CD4-positive, alpha-beta T cell treated with Interleukin-2 at 100 ng/mL for 4 hours (primary cell): ENCODE measurements at places on chromosomes 2 and 18.

DNA sequence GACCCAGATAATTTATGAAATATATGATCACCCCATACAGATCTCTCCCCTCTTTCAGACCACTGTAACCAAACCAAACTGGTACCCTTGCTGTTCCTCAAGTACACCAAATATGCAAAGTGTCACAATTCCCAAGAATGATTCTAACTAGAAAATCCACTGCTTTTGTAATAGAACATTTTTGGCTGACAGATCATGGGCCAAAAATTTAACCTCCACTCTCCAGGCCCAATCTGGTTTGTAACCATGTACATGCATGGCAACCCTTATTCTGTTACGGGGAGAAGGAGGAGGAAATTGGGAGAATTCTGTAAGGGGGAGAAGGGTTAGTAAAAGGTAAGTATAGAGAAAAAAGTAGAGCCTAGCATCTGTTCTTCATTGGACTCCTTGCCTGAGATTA, 62.0 kb downstream of the IKZF2 start:
- no peak for DNase-seq

DNA sequence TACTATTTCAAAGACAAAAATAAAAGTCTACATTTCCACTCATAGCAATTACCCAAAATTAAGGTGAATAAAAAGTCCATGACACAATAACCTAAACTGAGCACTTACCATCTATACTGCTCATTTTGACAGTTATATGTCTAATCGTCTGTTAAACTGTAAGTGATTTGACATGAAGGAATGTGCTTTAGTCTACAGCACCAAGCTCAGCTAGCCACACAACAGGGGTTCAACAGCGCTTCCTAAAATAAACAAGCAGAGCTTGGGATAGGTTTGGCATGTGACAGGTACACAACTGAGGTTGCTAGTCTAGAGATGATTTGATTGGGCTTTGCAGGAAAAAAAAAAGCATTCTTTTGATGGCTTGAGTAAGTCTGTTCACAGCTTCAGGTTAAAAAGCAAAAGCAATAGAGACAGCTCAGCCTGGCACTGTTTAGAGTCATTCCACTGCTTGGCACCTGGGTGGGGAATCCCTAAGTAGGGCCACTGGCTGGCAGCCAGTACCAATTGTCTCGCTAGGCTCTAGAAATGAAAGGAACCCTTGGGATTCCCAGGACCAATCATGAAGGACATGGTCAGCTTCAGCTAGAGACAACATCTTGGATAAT, 78.6 kb downstream of the BARD1 start:
- DNase-seq, result no peak

GRCh38 chr18:77960791-77961410, 711.3 kb downstream of the GALR1 start:
- no peak for DNase-seq

DNA sequence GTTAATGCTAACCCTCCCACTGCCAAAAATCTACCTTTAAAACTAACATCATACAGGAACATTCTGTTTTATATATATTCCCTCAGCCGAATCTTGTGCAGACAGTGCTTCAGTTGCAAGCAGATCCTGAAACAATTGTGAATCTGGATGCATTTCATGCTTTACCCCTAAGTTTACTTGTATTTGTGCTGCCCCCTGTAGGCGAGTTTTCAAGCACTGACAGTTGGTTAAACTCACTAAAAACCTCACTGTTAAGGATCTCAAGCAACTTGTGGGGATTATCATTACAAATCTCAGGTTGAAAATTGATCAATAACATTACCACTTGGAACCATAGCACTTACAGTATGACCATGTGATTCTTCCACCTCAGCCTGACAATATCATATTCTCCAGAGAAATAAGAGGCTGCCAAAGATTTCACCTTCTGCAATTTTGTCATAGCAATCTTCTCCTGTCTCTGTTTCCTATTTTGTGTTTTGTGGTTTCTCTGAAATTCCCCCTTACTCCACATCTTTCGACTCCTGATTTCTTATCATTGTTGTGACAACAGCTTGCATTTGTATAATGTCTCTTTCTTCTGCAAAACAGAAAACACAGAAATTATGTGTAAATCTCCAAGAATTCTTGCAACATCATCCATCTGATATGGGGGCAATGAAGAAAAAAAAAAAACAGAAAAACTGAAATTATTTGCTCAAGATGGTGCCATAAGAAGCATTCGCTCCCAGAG, 354.6 kb upstream of the SETBP1 start:
- no peak for DNase-seq

- no peak for DNase-seq
Observed at GRCh38 chr2:23350041-23350791, 34.8 kb upstream of the KLHL29 start.

DNA sequence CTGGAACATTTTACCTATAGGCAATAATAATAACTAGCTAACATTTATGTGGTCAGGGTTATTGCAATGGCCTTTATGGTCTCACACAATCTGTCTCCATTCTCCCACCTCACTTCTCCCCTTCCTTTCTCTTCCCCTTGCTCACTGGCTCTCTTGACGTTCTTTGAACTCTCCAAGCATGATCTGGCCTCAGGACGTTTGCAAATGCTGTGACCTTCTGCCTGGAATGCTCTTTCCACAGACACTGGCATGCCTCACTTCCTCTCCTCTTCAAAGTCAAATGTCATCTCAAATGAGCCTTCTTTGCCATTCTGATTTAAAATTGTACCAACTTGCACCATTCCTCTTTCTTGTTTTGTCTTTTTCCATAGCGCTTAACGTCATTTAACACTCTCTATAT, 25.3 kb upstream of the GCG start:
- DNase-seq, result no peak

DNA sequence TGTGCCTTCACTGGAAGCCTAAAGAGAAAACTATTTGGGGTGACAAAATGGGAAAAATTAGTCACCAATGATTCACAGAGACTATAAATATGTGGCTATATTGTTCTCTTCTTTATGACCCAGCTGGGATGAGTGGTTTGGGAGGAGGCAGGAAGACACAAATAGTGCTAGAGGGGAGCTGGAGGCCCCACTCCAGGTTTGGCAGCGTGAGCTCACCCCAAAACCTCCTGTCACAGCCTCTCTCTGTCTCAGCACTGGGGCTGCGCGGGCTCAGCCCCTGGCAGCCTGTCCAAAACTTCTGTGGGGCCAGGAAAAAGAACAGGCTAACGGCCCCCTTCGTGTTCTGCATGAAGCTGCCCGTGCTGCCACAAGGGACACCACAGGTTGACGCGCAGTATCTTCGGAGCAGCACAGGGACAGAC, 73.2 kb upstream of the LCLAT1 start:
- DNase-seq, result no peak

DNA sequence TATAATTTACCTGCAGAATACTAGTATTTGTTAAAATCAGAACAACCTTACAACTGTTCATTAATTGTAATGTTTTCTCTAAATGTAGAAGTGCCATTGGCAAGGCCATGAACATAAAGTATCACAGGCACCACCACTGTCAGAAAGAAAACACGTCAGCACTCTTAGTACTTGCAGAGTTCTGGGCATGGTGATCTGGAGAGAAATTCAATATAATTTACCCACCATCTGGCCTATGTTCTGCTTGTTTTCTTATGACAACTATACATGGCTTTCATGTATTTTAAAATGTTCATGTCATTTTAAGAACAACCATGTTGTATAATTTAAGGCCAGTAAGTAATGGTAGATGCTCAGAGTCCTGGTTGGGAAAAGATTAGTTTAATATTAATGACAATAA, 114.2 kb upstream of the SULT1C3 start:
- no peak for DNase-seq

DNA sequence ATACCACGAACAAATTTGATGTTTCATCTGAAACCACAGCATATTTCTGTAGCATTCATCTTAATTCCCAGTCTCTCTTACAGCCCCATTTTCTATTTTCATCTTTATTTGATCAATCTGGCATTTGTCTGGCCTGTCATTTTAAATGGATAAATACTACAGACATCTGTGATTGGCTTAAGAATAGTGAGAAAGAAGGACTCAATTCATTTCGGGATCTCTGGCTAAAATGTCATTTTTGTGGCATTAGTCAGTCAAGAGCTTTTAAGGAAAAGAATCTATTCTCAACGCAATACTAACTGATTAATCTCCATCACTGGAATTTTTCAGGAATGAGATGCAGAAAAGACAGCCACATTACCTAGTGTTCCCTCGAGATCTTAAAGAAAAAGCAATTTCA, 585.9 kb downstream of the IRS1 start:
- no peak for DNase-seq

DNA sequence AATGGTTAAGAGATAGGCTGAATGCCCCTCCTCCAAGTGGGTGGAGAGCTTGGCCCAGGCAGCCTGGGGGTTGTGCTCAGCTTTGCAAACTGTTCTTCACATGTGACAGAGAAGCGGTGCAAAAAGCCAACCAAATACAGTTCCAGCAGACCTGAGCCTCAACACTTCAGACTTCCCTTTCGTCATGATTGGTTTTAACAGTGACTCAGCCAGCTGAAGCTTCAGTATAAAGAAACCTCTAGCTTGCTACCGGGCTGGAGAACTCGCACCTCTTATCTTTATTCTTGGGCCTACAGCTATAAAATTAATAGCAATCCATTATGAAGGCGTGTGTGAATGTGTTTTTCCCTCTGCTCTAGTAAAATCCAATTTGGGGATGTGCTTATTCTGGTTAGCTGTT, 20.0 kb downstream of the SETBP1 start:
- DNase-seq, result peak; percentile 48

- no peak for DNase-seq
Observed at GRCh38 chr2:118431586-118431985, 343.3 kb downstream of the INSIG2 start.

- no peak for DNase-seq
Observed at GRCh38 chr2:200592406-200593075, 6.7 kb downstream of the AOX1 start.

GRCh38 chr2:138395565-138396306, 105.8 kb upstream of the SPOPL start:
- no peak for DNase-seq

GRCh38 chr2:20187331-20187730, 37.6 kb downstream of the SDC1 start:
- DNase-seq, result no peak

GRCh38 chr2:84879584-84880394, 1.1 kb downstream of the TRABD2A start:
- DNase-seq, result no peak

DNA sequence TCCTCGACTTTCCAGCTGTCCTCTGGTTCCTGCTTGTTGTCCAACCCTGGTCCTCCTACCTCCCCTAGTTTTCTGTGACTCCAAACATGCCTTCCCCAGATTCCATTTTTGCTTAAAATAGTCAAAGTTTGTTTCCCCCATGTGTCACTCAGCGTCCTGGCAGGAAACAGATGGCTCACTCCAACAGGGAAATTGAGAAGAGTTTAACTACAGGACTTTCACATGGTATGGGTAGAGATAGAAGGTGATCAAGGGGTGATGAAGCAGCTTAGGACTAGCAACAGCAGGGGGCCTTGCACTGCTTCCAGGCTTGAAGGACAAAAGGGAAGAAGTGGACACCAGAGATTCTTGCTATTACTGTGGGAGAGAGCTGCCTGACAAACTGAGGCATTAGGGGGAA, 6.1 kb upstream of the CUL3 start:
- no peak for DNase-seq

DNA sequence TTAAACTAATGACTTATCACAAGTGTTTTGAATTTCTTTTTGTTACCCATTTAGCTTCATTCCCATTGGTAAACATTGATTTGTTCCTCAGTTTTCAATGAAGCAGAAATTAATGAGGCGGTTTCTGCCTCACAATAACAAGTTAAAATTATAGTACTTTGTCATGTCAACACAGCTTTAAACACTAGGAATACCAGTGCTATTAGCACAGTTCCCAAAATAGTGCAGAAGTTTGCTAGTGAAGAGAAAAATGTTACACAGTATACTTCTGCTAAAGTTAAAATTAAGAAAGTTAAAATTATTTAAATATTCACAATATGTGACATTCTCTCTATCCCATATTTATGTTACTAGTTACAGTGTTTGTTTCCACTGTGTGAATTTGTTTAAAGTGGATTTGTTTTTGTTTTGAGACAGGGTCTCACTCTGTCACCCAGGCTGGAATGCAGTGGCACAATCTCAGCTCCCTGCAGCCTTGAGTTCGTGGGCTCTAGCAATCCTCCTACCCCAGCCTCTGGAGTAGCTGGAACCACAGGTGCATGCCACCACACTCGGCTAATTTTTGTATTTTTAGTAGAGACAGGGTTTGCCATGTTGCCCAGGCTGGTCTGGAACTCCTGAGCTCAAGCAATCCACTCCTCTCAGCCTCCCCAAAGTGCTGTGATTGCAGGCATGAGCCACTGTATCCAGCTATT, 3.8 kb upstream of the CHN1 start:
- no peak for DNase-seq

DNA sequence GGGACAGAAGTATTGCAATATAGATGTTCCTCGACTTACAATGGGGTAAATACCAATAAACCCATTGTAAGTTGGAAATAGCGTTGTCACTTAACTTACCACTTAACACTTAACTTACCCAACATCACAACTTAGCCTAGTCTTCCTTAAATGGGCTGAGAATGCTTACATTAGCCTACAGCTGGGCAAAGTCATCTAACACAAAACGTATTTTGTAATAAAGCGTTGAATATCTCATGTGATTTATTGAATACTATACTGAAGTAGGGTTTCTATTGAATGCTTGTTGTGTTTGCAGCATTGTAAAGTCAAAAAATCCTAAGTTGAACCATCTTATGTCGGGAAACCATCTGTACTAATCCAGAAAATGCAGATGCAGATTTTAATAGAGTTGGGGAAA, 23.6 kb downstream of the IL1R2 start:
- no peak for DNase-seq

- DNase-seq, result no peak
Observed at GRCh38 chr2:101396316-101396717, 9.0 kb upstream of the CREG2 start.

GRCh38 chr2:28692411-28692810, 59.2 kb upstream of the PPP1CB start:
- DNase-seq, result no peak

GRCh38 chr2:96534701-96535181, 1.8 kb upstream of the ARID5A start:
- no peak for DNase-seq

DNA sequence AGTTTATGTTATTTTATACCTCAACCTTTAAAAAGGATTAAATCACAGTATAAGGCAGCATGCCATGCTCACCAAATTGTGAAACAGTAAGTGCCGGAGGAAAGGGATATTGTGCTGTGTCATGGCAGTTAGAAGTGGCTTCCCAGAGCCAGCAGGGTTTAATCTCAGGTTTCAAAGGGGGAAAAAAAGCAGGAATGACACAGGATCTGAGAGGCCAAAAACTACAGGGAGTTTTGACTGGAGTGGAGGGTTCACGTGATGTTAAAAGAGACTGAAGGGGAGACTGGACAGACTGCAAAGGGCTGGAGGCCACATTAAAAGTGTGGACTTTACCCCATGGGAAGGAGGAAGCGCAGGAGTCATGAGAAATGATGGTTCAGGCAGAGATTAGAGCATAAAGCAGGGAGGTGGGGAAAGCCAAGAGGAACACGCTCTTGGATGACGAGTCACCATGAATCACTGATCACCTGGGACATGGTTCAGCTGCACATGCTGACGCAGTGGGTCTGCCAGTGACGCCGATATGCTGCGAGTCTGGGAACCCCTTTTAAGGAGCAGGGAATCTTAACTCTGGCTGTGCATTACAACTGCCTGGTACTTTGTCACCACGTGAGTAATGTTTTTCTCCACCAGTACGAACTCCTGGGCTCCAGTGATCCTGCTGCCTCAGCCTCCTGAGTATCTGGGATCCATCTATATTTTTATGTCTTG, 6.1 kb downstream of the CHMP1B start:
- DNase-seq, result no peak
